ENCODE measurements at places on chromosomes 1 and 21. TPM values are rescaled to one million over a fixed set of nuclear protein-coding genes. Genes with fewer than 3 reads are reported as not detected.

GRCh38 chr1:1433804-1434130 is 1.7 kb upstream of the VWA1 start:
- H3K4me1 ChIP-seq = peaks cover 2% of the 10 kb centered on the region
- DNase-seq = no peak
- H3K36me3 ChIP-seq = no peaks in the 10 kb centered on the region
- H3K27ac ChIP-seq = no peak overlapping the region
- H3K27me3 ChIP-seq = no peaks in the 10 kb centered on the region
- peak overlapping the region; percentile 68 for H3K4me3 ChIP-seq

DNA sequence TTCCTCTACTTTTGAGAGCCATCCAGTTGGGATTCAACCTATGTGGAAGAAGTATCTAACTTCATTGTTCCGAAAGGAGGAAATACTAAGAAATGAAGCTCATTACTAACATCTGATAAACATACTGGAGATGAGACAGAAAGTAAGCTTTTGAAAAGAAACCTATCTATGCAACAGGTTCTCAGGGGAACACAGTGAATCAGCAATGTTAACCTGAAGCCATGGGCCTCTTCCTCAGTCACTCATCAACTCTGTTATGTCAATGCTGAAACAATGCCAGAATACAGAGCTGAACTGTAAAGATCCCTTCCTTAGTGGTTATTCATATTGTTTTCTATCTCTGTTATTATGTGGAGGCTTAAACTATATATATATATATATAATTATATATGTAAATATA is 55.5 kb upstream of the ESRRG start:
- peaks cover 4% of the 10 kb centered on the region for H3K4me1 ChIP-seq
- no peaks in the 10 kb centered on the region for H3K27me3 ChIP-seq
- no peaks in the 10 kb centered on the region for H3K36me3 ChIP-seq
- no peak for DNase-seq
- H3K4me3 ChIP-seq = no peak overlapping the region

Gene TDRD5
- 0.33 TPM for total RNA-seq

GRCh38 chr1:153670257-153670858 is 435 bp downstream of the ILF2 start:
- no peaks in the 10 kb centered on the region for H3K4me1 ChIP-seq
- no peak for DNase-seq
- H3K27me3 ChIP-seq = no peaks in the 10 kb centered on the region
- no peak overlapping the region for H3K27ac ChIP-seq
- no peak overlapping the region for H3K4me3 ChIP-seq

- H3K27ac ChIP-seq = no peak overlapping the region
- H3K36me3 ChIP-seq = peaks cover 15% of the 10 kb centered on the region
- DNase-seq = no peak
- no peaks in the 10 kb centered on the region for H3K27me3 ChIP-seq
These were observed 28.6 kb downstream of the UAP1 start for GRCh38 chr1:162590101-162590500.

DNA sequence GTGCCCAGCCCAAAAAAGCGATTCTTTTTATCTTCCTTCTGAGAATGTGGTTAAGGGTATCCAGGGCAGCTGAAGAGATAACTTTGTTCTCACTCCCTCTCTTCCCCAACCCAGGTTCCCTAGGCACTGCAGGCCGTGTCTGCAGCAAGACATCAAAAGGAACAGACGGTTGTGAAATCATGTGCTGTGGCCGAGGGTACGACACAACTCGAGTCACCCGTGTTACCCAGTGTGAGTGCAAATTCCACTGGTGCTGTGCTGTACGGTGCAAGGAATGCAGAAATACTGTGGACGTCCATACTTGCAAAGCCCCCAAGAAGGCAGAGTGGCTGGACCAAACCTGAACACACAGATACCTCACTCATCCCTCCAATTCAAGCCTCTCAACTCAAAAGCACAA is 11.4 kb downstream of the WNT2B start:
- no peaks in the 10 kb centered on the region for H3K36me3 ChIP-seq
- DNase-seq = no peak
- peaks cover 3% of the 10 kb centered on the region for H3K4me1 ChIP-seq
- no peak overlapping the region for H3K27ac ChIP-seq
- H3K4me3 ChIP-seq = no peak overlapping the region

- H3K27me3 ChIP-seq = no peaks in the 10 kb centered on the region
- H3K27ac ChIP-seq = no peak overlapping the region
- peaks cover 2% of the 10 kb centered on the region for H3K4me1 ChIP-seq
- DNase-seq = no peak
- no peaks in the 10 kb centered on the region for H3K36me3 ChIP-seq
- no peak overlapping the region for H3K4me3 ChIP-seq
These were observed 280.1 kb upstream of the ST6GALNAC5 start for GRCh38 chr1:76587212-76587611.

Gene MMP23B
- 13.7 TPM for total RNA-seq

- H3K4me3 ChIP-seq = no peak overlapping the region
- no peaks in the 10 kb centered on the region for H3K27me3 ChIP-seq
- H3K27ac ChIP-seq = no peak overlapping the region
- peaks cover 2% of the 10 kb centered on the region for H3K4me1 ChIP-seq
- DNase-seq = no peak
These were observed 38.6 kb downstream of the MEF2D start for GRCh38 chr1:156461781-156462647.

Gene RBBP4
- total RNA-seq = 416 TPM

Gene RGS13
- not detected for total RNA-seq

DNA sequence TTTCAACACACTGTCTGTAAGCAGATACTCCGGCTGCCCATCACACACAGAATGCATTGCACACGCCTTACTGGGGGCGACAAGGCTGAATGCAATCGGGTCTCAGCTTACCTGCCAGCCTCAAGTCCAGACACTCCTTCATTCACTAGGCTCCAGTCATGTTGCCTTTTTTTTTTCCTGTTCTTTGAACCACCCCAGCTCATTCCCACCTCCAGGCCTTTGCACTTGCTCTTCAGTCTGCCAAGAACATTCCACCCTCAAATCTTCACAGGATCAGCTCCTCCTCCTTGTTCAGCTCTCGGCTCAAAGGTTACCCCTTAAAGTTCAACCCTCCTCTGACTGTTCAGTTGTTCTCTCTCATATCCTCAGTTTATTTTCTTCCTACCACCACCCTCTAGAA is 181.9 kb upstream of the ESRRG start:
- H3K4me1 ChIP-seq = no peaks in the 10 kb centered on the region
- DNase-seq = no peak
- H3K27ac ChIP-seq = no peak overlapping the region
- H3K4me3 ChIP-seq = no peak overlapping the region
- H3K27me3 ChIP-seq = no peaks in the 10 kb centered on the region

Gene PYHIN1
- not detected for total RNA-seq

Gene TSEN15
- total RNA-seq = 21.9 TPM

DNA sequence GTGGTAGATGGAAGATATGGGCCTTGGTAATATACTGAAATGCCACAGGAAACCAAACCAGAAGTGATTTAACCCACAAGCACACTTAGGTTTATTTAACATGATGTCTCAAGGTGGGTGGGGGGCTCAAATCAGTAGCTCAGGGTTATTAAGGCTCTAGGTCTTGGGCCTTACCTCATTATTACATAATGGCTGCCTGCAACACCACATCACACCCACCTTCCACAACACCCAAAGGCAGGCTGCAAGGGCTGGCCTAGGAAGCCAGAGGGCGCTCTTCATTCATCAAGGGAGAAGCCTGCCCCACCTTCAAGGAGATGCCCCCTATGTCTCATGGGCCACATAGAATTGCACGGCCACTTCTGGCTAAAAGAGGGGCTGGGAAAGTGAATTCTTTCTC is 6.0 kb downstream of the TFF1 start:
- no peak overlapping the region for H3K27ac ChIP-seq
- peaks cover 4% of the 10 kb centered on the region for H3K36me3 ChIP-seq

- no peaks in the 10 kb centered on the region for H3K4me1 ChIP-seq
- no peaks in the 10 kb centered on the region for H3K27me3 ChIP-seq
- H3K27ac ChIP-seq = no peak overlapping the region
- H3K36me3 ChIP-seq = no peaks in the 10 kb centered on the region
These were observed 47.0 kb downstream of the ETS2 start for GRCh38 chr21:38852708-38853107.

Gene CLCA4
- not detected for total RNA-seq

Gene ARF1
- total RNA-seq = 279 TPM

DNA sequence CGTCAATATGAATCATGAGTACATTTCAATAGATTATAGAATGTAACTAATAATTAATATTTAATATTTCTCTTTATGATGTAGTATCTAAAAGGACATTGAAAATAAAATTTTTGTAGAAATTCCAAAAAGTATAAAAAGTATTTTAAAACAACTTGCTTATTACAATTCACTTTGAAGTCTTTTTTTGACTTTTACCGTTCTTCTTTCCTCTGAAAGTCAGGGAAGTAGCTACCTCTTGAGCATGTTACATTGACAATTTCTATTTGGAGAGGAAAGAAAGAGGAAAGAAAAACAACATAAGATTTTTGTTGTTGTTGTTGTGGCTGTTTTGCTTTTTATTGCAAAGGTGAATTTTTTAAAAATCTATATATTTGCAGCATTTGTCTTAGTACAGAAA is 1.3 kb downstream of the PTPRC start:
- H3K27me3 ChIP-seq = no peaks in the 10 kb centered on the region
- no peak overlapping the region for H3K27ac ChIP-seq
- H3K36me3 ChIP-seq = no peaks in the 10 kb centered on the region

DNA sequence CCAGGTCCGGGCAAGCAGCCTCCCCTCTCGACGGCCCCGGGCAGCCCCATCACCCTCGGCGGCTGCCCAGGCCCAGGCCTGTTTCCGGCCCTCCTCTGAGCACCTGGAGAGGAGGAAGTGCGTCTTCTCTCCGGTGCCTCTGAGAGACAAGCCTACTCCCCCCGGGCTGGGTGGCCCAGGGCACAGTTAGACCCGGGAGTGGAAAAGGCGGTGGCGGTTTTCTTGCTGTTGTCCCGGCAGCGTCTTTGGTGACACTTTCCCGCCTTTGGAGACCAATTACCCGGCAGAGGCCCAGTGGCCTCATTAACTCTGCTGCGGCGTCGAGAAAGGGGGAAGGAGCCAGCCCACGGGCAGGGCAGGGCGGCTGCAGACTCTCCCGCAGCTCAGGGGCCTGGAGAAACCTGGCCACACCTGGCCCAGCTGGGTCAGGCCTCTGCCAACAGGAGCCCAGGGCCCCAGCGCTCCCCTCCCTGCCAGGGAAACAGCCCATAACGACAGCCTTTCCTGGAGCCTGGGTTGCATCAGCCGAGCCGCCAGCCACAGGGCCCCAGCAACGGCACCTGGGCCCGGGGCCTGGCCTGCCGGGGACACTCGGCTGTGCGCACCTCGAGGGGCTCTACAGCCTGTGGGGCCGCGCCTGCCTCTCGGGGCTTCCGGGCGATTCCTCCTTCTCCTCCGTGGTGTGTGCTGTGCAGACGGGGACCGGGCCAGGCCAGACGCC is 28.4 kb upstream of the C1orf159 start:
- no peak overlapping the region for H3K4me3 ChIP-seq
- no peaks in the 10 kb centered on the region for H3K4me1 ChIP-seq
- no peaks in the 10 kb centered on the region for H3K36me3 ChIP-seq
- H3K27ac ChIP-seq = no peak overlapping the region

Gene PLA2G2D
- total RNA-seq = not detected

- no peaks in the 10 kb centered on the region for H3K27me3 ChIP-seq
- no peak overlapping the region for H3K4me3 ChIP-seq
- no peaks in the 10 kb centered on the region for H3K4me1 ChIP-seq
These were observed 64.0 kb upstream of the ZNF281 start for GRCh38 chr1:200473698-200474371.

- no peaks in the 10 kb centered on the region for H3K36me3 ChIP-seq
- no peak overlapping the region for H3K27ac ChIP-seq
- no peak overlapping the region for H3K4me3 ChIP-seq
- H3K4me1 ChIP-seq = no peaks in the 10 kb centered on the region
These were observed 14.1 kb downstream of the COP1 start for GRCh38 chr1:176193023-176193422.

Gene PLD5
- total RNA-seq = 3.7 TPM

DNA sequence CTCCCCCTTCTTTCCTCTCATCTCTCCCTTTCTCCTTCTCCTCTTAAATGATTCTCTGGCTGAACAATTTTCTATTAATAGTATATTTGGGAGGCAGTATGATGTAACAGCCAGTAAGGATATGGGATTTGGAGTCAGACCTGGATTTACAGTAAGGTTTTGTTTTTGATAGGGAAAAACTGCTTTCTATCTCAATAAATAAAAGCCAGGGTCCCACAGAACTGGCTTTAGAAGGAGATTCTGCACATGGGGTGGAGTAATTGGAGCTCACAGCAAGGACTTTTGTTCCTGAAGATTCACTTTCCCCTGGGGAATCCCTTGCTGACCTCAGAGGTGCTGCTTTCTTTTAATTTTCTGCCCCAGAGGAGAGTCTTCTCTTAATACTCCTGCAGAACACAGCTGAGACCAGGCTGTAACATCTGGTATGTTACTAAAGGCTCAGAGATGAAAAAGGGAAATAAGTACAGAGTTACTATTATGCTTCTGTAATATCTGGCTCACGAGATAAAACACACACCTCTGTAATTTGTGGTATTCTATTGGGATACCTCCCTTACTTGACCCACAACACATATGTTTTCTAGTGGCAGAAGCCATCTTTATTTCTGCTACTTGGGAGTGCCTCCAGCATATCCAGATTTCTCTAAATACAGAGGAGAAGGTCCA is 13.4 kb downstream of the EPB41 start:
- H3K27ac ChIP-seq = peak overlapping the region; percentile 26
- no peak for DNase-seq
- H3K27me3 ChIP-seq = no peaks in the 10 kb centered on the region
- no peak overlapping the region for H3K4me3 ChIP-seq
- H3K4me1 ChIP-seq = no peaks in the 10 kb centered on the region
- no peaks in the 10 kb centered on the region for H3K36me3 ChIP-seq

- no peak overlapping the region for H3K4me3 ChIP-seq
- H3K36me3 ChIP-seq = no peaks in the 10 kb centered on the region
- no peaks in the 10 kb centered on the region for H3K4me1 ChIP-seq
- no peak for DNase-seq
These were observed 329.3 kb upstream of the PROX1 start for GRCh38 chr1:213658457-213658856.

DNA sequence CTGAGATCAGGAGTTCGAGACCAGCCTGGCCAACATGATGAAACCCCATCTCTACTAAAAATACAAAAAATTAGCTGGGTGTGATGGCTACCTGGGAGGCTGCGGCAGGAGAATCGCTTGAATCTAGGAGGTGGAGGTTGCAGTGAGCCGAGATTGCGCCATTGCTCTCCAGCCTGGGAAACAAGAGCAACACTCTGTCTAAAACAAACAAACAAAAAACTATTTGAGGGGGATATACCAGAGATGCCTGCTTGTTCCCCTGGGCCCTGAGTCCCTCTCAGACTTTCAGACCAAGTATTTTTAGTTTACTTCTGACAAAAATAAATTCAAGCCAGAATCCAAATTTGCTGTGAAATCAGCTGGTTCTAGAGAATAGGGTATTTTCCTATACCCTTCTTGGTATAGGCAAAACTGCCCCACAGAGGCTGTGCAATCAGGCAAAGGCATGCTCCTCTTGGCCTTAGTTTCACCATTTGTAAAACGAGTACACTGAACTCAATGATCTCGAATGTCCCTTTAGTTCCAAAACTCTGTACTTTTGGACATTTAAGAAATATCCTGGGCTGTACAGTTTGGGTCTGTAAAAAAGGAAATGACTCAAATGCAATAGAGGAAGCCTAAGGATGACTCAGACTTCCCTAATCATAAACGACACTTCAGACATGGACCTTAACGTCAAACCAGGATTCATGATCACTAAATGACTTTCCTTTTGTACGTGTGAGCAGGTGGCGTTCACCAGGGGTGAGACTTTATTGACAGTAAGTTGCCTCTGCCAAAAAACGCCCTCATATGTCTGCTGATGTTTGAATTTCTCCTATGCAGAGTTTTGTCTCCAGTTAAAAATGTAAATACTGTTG is 16.1 kb downstream of the ENSA start:
- no peaks in the 10 kb centered on the region for H3K27me3 ChIP-seq
- DNase-seq = no peak
- H3K36me3 ChIP-seq = peaks cover 37% of the 10 kb centered on the region
- no peak overlapping the region for H3K4me3 ChIP-seq
- H3K4me1 ChIP-seq = no peaks in the 10 kb centered on the region
- no peak overlapping the region for H3K27ac ChIP-seq
